ENCODE measurements at places on chromosomes 7 and 10. TPM values are rescaled to one million over a fixed set of nuclear protein-coding genes. Genes with fewer than 3 reads are reported as not detected.

The GSTO2 gene
- 0.25 TPM for total RNA-seq

The GRID2IP gene
- not detected for total RNA-seq

The PIK3AP1 gene
- not detected for total RNA-seq

The EGR2 gene
- total RNA-seq, result 3.7 TPM

The CCDC146 gene
- 1.1 TPM for total RNA-seq

The DOCK4 gene
- total RNA-seq, result 6.3 TPM

The HMX3 gene
- total RNA-seq, result not detected

The UBE2D1 gene
- 17.3 TPM for total RNA-seq

The PDIA4 gene
- 207 TPM for total RNA-seq

The PTER gene
- 15.2 TPM for total RNA-seq

The ZNF488 gene
- total RNA-seq, result not detected

The PHYHIPL gene
- total RNA-seq, result not detected

The NPSR1 gene
- total RNA-seq, result not detected

The SFXN2 gene
- total RNA-seq, result 6.8 TPM

The STEAP1 gene
- total RNA-seq, result 123 TPM

The MCU gene
- 14.5 TPM for total RNA-seq

The IDE gene
- 20.0 TPM for total RNA-seq

The NUTM2B gene
- total RNA-seq, result 1.3 TPM

The GNGT1 gene
- total RNA-seq, result not detected

The LRRC4 gene
- not detected for total RNA-seq

The NYAP1 gene
- 0.59 TPM for total RNA-seq

The PLEKHS1 gene
- total RNA-seq, result not detected

The WDR86 gene
- 2.4 TPM for total RNA-seq

The C1GALT1 gene
- 63.9 TPM for total RNA-seq
